ENCODE measurements at places on chromosomes 1 and 21. TPM values are rescaled to one million over a fixed set of nuclear protein-coding genes. Genes with fewer than 3 reads are reported as not detected.

Gene TEX38
- 0.55 TPM for total RNA-seq

Gene CASZ1
- 5.9 TPM for total RNA-seq

Gene SDF4
- total RNA-seq = 106 TPM

Gene WDR77
- total RNA-seq = 68.4 TPM

Gene ARID4B
- 43.1 TPM for total RNA-seq

Gene ZNF362
- 37.3 TPM for total RNA-seq

Gene SAMD13
- total RNA-seq = 1.4 TPM

Gene CD1E
- not detected for total RNA-seq

Gene MYOM3
- total RNA-seq = 0.11 TPM

Gene KCNA10
- not detected for total RNA-seq

Gene PDE4B
- total RNA-seq = 20.5 TPM

Gene BRINP3
- not detected for total RNA-seq

Gene MIS18A
- 21.2 TPM for total RNA-seq

Gene ILDR2
- 0.38 TPM for total RNA-seq

Gene CFAP74
- total RNA-seq = 0.57 TPM

Gene KIF21B
- total RNA-seq = 8.8 TPM

Gene MOB3C
- total RNA-seq = 2.0 TPM

Gene GBP5
- not detected for total RNA-seq

Gene SLC9C2
- not detected for total RNA-seq

Gene GTF2B
- total RNA-seq = 19.9 TPM

Gene F13B
- not detected for total RNA-seq

Gene GPR37L1
- total RNA-seq = not detected

Gene BGLAP
- 3.2 TPM for total RNA-seq

Gene OPTC
- total RNA-seq = 0.27 TPM

Gene BSND
- 0.15 TPM for total RNA-seq

Gene TNFRSF4
- total RNA-seq = not detected

Gene OLIG2
- total RNA-seq = not detected

Gene TAL1
- 0.04 TPM for total RNA-seq

Gene FCRLB
- 0.51 TPM for total RNA-seq

Gene CTNNBIP1
- 62.2 TPM for total RNA-seq
